Type B pancreatic cell (in vitro differentiated cells): ENCODE measurements at places on chromosomes 16 and 17. TPM values are rescaled to one million over a fixed set of nuclear protein-coding genes. Genes with fewer than 3 reads are reported as not detected.
A peak's percentile ranks its signal among the peaks of the same experiment; 100 is the strongest.

- H3K36me3 ChIP-seq: no peaks in the 10 kb centered on the region
- peak overlapping the region; percentile 91 for H3K4me3 ChIP-seq
- peak overlapping the region; percentile 82 for H3K27ac ChIP-seq
- no peaks in the 10 kb centered on the region for H3K27me3 ChIP-seq
These were observed 853 bp upstream of the PDK2 start for GRCh38 chr17:50094243-50094752.

DNA sequence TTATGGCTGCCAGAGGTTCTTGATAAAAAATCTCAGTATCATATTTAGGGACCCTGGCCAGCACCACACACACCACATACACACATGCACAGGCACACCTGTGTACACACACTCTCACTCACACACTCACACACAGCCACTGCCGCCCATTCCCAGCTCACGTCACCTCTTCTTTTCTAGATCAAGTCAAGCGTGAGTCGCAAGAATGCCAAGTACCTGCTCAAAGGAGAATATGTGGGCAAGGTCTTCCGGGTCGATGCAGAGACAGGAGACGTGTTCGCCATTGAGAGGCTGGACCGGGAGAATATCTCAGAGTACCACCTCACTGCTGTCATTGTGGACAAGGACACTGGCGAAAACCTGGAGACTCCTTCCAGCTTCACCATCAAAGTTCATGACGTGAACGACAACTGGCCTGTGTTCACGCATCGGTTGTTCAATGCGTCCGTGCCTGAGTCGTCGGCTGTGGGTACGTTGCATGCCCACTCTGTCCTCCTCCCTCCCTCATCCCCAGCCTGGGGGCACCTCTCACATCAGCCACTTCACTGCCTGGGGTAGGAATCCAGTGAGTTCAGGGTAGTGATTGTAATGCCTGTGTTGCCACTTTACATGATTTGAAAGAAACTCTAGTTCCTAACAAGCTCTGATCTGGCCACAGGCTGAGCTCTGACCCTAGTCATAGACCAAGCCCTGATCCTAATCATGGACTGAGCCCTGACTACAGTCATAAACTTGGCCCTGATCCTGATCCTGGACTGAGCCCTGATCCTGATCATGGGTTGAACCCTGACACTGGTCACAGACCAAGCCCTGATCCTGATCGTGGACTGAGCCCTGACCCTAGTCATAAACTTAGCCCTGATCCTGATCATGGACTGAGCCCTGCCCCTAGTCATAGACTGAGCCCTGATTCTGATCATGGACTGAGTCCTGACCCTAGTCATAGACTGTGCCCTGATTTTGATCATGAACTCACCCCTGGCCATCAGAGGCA lies 20.4 kb downstream of the CDH5 start:
- no peak overlapping the region for H3K27ac ChIP-seq
- no peak overlapping the region for H3K4me3 ChIP-seq
- H3K27me3 ChIP-seq: no peaks in the 10 kb centered on the region
- H3K4me1 ChIP-seq: peaks cover 13% of the 10 kb centered on the region
- peak; percentile 52 for DNase-seq

- no peak for DNase-seq
- no peak overlapping the region for H3K27ac ChIP-seq
- peaks cover 4% of the 10 kb centered on the region for H3K4me1 ChIP-seq
- H3K36me3 ChIP-seq: no peaks in the 10 kb centered on the region
- peaks cover 38% of the 10 kb centered on the region for H3K27me3 ChIP-seq
These were observed 81.4 kb downstream of the MRM1 start for GRCh38 chr17:36682773-36683172.

- H3K27me3 ChIP-seq: no peaks in the 10 kb centered on the region
- H3K36me3 ChIP-seq: peaks cover 30% of the 10 kb centered on the region
- no peak overlapping the region for H3K27ac ChIP-seq
- no peak overlapping the region for H3K4me3 ChIP-seq
- H3K4me1 ChIP-seq: no peaks in the 10 kb centered on the region
- no peak for DNase-seq
These were observed 68.6 kb downstream of the ZZEF1 start for GRCh38 chr17:4073983-4074830.

GRCh38 chr17:67238991-67239390 lies 6.0 kb downstream of the HELZ start:
- peak overlapping the region; percentile 5 for H3K27ac ChIP-seq
- H3K4me1 ChIP-seq: peaks cover 32% of the 10 kb centered on the region
- DNase-seq: no peak

DNA sequence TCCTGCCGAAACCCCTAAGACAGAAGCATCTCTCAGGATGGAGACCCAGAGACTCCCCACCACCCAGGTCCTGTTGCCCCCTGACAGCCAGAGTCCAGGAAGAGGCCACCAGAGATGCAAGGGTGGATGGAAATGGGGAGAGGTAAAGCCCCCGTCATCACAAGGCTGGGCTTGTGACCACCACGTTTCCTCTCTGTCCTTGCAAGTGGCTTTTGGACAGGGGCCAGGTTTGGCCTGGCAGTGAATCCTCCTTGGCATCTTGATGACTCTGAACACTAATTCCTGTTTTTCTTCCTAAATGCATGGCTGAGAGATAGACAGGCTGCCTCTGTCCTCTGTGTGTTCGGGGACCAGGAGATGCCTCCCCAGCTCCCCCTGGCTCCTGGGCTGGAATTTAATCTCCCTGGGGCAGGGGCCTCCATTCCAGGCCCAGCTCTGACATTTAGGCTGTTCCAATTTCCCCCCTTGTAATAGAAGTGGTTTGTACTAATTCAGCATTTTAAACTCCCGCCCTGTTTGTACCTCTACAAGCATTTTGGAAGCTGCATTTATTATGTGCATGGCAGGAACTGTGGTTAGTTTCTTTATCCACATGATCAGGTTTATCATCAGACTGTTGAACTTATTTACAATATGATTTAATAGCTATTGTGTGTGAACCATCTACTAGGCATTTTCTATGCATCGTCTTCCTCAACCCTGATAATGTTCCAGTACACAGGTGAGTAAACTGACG lies 116.1 kb upstream of the IRX6 start:
- H3K27ac ChIP-seq: no peak overlapping the region
- no peak for DNase-seq
- peaks cover 15% of the 10 kb centered on the region for H3K27me3 ChIP-seq
- H3K4me3 ChIP-seq: no peak overlapping the region
- no peaks in the 10 kb centered on the region for H3K4me1 ChIP-seq

- H3K4me1 ChIP-seq: peaks cover 3% of the 10 kb centered on the region
- H3K4me3 ChIP-seq: no peak overlapping the region
- H3K27me3 ChIP-seq: peaks cover 3% of the 10 kb centered on the region
- H3K27ac ChIP-seq: no peak overlapping the region
These were observed 133.6 kb downstream of the BANP start for GRCh38 chr16:88084881-88085280.

DNA sequence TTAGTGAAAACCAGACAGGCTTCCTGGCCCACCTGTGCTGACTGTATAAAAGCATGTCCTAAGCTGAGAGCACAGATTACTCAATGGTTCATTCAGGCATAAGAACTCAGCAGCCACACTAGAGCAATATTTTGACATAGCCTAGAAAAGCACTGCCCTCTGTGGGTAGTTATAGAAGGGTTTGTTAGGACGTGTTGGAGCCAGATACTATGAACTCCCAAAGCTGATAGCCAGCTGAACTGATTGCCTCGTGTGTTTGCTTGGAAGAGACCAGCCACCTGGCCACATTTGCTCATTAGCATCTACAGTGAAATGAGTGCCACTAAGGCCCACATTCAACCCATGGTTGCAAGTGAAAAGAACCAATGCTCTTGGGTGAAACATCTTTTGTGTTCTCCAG lies 30.8 kb upstream of the ABCA5 start:
- H3K4me1 ChIP-seq: no peaks in the 10 kb centered on the region
- no peaks in the 10 kb centered on the region for H3K27me3 ChIP-seq
- no peak overlapping the region for H3K27ac ChIP-seq
- DNase-seq: no peak
- no peaks in the 10 kb centered on the region for H3K36me3 ChIP-seq

- DNase-seq: no peak
- no peak overlapping the region for H3K4me3 ChIP-seq
- H3K27ac ChIP-seq: no peak overlapping the region
- H3K27me3 ChIP-seq: peaks cover 13% of the 10 kb centered on the region
These were observed 26.7 kb upstream of the PMP22 start for GRCh38 chr17:15291674-15292361.

- peaks cover 30% of the 10 kb centered on the region for H3K4me1 ChIP-seq
- no peaks in the 10 kb centered on the region for H3K27me3 ChIP-seq
- no peak for DNase-seq
- H3K4me3 ChIP-seq: no peak overlapping the region
- peak overlapping the region; percentile 44 for H3K27ac ChIP-seq
These were observed 15.2 kb upstream of the DOK4 start for GRCh38 chr16:57501492-57501891.

GRCh38 chr16:51919736-51920135 lies 627.2 kb downstream of the TOX3 start:
- H3K27ac ChIP-seq: no peak overlapping the region
- no peaks in the 10 kb centered on the region for H3K4me1 ChIP-seq
- no peak overlapping the region for H3K4me3 ChIP-seq

- H3K4me3 ChIP-seq: no peak overlapping the region
- H3K36me3 ChIP-seq: peaks cover 3% of the 10 kb centered on the region
- H3K4me1 ChIP-seq: peaks cover 32% of the 10 kb centered on the region
- no peaks in the 10 kb centered on the region for H3K27me3 ChIP-seq
- peak overlapping the region; percentile 88 for H3K27ac ChIP-seq
- DNase-seq: no peak
These were observed 37.1 kb downstream of the BAIAP2 start for GRCh38 chr17:81071761-81072741.

DNA sequence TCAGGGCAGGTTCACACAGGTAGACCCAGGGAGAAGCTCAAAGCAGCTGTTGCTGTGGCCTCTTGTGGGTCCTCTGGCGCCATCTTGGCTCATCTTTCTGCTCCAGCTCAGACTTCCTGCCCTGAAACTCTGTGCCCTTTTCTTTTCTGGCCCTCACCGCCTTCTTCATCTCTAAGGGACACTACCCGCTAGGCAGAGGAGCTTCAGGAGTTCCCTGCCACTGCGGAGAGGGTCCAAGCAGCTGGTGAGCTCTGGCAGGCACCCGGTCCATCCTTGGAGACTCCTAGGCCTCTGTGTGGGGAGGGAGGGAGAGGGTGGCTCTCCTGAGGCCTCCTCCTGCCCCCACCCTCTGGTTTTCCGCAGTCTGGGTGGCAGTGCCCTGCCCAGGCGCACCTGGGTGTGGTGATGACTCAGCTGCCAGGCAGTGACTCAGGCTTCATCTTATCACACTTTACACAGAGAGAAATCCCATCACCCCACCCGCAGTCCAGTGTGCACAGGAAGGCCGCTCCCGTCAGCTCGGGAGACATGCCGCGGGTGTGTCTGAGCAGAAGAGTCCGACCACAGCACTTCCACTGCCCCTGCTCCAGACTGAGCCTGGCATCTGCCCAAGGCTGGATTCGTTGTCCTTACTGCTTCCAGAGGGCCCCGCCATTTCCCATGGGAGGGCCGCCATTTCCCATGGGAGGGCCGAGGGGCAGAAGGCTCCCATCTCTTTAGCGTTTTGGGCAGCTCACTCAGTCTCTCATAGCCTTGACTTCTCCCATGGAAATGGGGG lies 7.3 kb downstream of the NT5C start:
- peaks cover 8% of the 10 kb centered on the region for H3K36me3 ChIP-seq
- no peak overlapping the region for H3K4me3 ChIP-seq
- no peaks in the 10 kb centered on the region for H3K27me3 ChIP-seq
- no peaks in the 10 kb centered on the region for H3K4me1 ChIP-seq
- peak overlapping the region; percentile 66 for H3K27ac ChIP-seq

DNA sequence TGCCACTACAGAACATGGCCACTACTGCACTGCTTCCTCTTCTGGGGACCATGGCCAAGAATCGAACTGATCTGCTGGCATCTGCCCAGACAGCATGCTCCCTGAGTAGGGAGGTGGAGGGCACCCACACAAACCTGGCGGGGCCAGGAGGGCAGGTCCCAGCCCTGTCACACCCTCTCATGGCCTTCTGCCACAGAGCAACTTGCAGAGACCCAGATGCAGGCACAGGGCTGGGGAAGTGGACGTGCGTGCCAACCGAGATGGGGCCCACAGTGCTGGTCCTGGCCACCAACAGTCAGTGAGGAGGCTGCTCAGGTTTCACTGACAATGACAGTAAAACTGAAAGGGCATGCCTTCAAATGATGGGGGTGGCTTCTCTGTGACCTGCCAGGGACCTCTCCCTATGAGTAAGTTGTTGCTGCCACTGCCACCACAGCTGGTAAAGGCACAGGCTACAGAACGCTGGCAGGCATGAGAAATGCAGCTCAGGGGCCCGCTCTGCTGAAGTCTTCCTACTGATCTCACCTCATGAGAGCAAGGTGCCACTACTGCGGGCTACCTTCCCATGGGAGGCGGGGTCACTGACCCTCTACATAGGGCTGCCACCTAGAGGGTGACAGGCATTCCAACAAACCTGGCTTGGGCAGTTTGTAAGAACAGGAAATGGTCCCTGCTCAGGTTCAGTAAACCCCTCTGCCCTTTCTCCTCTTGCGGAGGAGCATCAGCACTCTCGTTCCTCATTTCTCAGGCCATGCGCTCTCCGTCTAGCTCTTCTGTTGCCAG lies 15.5 kb downstream of the HIC1 start:
- peaks cover 12% of the 10 kb centered on the region for H3K36me3 ChIP-seq
- no peak for DNase-seq
- H3K4me3 ChIP-seq: no peak overlapping the region

- no peak for DNase-seq
- no peaks in the 10 kb centered on the region for H3K4me1 ChIP-seq
- H3K36me3 ChIP-seq: no peaks in the 10 kb centered on the region
- H3K27me3 ChIP-seq: peaks cover 14% of the 10 kb centered on the region
These were observed 6.5 kb downstream of the CPNE7 start for GRCh38 chr16:89581861-89582563.

DNA sequence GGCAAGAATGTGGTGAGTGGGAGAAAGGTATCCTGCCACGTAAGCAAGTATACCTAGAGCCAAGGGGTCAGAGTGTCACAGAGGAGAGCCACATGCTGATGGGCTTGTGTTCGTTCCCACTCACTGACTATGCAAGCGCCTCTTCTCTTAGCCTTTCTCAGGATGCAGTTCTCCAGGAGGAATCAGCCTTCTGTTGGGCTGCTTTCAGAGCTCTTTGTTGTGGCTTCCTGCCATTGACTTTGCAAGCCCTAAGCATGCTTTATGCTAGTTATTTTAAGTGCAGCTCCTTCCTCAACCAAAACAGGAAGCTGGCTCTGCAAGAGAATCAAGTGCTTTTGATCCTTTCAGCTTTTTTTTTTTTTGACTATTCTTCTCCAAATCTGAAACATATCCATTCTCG lies 66.6 kb downstream of the SIAH1 start:
- H3K36me3 ChIP-seq: peaks cover 21% of the 10 kb centered on the region
- H3K27ac ChIP-seq: no peak overlapping the region
- H3K4me3 ChIP-seq: no peak overlapping the region
- no peak for DNase-seq
- H3K27me3 ChIP-seq: no peaks in the 10 kb centered on the region
- no peaks in the 10 kb centered on the region for H3K4me1 ChIP-seq

Gene KRT32
- total RNA-seq: 0.17 and 0.83 TPM in 2 replicates

Gene ABHD15
- total RNA-seq: 11.6 and 12.2 TPM in 2 replicates

Gene EPX
- total RNA-seq: not detected in 2 replicates

Gene COX11
- total RNA-seq: 53.6 and 79.8 TPM in 2 replicates

Gene MYH13
- not detected in 2 replicates for total RNA-seq

Gene RASD1
- 6.4 and 9.2 TPM in 2 replicates for total RNA-seq

Gene C16orf86
- total RNA-seq: 1.5 and 2.8 TPM in 2 replicates

Gene EPN3
- 41.7 and 72.1 TPM in 2 replicates for total RNA-seq

Gene CEP95
- total RNA-seq: 52.1 and 76.2 TPM in 2 replicates

Gene TP53TG3C
- total RNA-seq: not detected in 2 replicates

Gene CACNG1
- total RNA-seq: 0.24 and 0.29 TPM in 2 replicates
